ENCODE measurements at places on chromosomes 11 and 22. TPM values are rescaled to one million over a fixed set of nuclear protein-coding genes. Genes with fewer than 3 reads are reported as not detected.

The TTLL1 gene
- total RNA-seq: 9.9 TPM

The APOBEC3F gene
- total RNA-seq: 39.8 TPM

DNA sequence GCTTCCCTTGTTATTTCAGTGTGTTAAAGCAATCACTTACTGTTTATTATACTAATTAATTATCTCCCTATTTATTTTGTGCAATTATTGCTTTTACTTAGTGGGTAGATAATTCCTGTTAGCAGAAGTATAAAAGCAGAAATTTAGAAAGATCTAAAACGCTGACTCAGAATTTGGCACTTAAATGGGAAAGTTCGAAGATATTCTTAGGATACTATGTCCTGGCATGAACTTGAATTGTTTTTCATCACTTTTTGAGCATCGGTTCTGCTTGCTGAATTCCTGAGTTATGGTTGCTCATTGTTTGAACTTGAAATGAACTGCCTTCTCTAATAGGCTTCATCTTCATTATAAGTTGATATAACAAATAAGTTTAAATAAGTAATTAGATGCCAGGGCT is 325.4 kb downstream of the JRKL start:
- H3K4me3 ChIP-seq: no peak overlapping the region
- DNase-seq: no peak
- H3K4me1 ChIP-seq: no peaks in the 10 kb centered on the region
- H3K27ac ChIP-seq: no peak overlapping the region
- H3K36me3 ChIP-seq: no peaks in the 10 kb centered on the region

- no peak overlapping the region for H3K27ac ChIP-seq
- H3K27me3 ChIP-seq: no peaks in the 10 kb centered on the region
- peaks cover 11% of the 10 kb centered on the region for H3K4me1 ChIP-seq
- H3K36me3 ChIP-seq: no peaks in the 10 kb centered on the region
- no peak overlapping the region for H3K4me3 ChIP-seq
- DNase-seq: no peak
These were observed 42.1 kb upstream of the GNB1L start for GRCh38 chr22:19896665-19897355.

The ALG8 gene
- 51.6 TPM for total RNA-seq

- H3K4me3 ChIP-seq: no peak overlapping the region
- no peak overlapping the region for H3K27ac ChIP-seq
- DNase-seq: no peak
- H3K36me3 ChIP-seq: peaks cover 55% of the 10 kb centered on the region
These were observed 2.9 kb downstream of the E2F8 start for GRCh38 chr11:19237813-19238212.

The PUS3 gene
- 13.1 TPM for total RNA-seq

DNA sequence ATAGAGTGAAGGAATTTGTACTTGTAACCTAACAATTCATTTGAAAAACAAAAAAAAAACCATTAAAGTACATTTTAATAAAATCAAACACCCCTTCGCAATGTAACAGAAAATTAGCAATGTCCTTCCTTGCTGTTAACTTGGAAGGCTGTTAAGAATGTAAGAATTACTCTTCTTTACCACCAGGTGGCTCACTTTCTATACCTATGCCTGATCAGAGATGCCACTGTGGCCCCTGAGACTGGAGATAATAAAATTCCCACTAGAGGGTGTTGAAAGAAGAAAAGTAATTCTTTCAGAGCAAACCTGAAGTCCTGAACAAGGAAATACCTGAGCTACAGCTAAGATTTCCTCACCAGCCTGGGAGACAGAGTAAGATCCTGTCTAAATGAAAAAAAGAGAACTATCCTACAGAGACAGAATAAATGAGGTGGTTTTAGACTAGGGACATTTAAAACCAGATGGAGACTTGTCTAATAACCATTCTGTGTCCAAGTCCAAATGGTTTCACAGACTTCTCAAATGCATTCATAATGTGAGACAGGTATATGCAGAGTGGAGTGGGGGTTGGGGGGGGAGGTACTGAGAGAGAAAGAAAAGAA is 1089.3 kb downstream of the FAM181B start:
- H3K36me3 ChIP-seq: no peaks in the 10 kb centered on the region
- no peak for DNase-seq
- no peak overlapping the region for H3K27ac ChIP-seq
- peaks cover 32% of the 10 kb centered on the region for H3K27me3 ChIP-seq
- no peaks in the 10 kb centered on the region for H3K4me1 ChIP-seq

DNA sequence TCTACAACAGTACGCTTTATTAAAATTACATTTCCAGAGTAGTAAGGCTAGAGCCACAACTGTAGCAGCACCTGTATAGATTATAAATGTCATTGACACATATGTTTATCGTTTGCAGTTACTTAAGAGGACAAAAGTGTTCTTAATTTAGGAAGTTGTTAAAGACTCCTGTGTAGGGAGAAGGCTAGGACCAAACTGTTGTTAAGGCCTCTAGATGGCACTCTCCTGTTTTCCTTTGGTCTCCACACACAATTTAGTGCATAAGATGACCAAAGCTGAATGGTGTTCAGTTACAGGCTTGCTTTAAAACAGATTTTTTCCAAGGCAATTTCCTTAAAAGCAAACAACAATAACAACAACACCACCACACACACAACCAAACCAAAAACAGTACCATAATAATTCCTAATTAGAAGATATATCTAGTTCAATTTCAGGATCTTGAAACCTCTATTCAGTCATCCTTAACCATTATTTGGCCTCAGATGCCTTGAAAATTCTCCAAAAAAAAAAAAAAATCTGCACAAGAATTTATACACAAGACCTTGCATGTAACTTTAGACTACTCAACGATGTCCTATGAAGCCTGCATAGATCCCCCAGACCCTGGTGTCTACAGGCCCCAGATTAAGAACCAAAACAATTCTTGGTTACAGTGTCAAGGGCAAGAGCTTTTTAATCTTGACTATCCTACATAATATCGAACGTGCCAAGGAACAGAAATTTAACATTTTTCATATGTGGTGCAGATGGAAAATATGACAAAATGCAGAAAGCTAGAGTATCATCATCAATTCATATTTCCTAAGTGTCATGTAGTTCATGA is 42.6 kb upstream of the APOA1 start:
- no peaks in the 10 kb centered on the region for H3K27me3 ChIP-seq
- no peak for DNase-seq
- no peak overlapping the region for H3K27ac ChIP-seq

DNA sequence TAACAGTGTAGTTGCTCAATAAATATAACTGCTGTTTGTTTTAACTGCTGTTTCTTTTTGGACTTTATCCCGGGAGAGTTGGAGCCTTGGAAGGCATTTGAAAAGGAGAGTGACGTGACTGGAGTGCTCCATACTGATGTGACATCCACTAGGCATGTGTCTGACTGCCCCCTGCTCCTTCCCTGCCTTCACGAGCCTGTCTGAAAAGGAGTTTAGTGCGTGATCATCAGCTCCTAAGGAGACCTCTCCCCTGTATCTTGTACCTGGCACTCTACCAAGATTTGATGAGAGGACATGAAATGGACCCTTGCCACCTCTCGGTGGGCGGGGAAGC is 22.9 kb downstream of the ZBTB16 start:
- H3K4me3 ChIP-seq: no peak overlapping the region
- DNase-seq: no peak
- H3K27ac ChIP-seq: no peak overlapping the region
- no peaks in the 10 kb centered on the region for H3K36me3 ChIP-seq
- H3K27me3 ChIP-seq: peaks cover 16% of the 10 kb centered on the region

DNA sequence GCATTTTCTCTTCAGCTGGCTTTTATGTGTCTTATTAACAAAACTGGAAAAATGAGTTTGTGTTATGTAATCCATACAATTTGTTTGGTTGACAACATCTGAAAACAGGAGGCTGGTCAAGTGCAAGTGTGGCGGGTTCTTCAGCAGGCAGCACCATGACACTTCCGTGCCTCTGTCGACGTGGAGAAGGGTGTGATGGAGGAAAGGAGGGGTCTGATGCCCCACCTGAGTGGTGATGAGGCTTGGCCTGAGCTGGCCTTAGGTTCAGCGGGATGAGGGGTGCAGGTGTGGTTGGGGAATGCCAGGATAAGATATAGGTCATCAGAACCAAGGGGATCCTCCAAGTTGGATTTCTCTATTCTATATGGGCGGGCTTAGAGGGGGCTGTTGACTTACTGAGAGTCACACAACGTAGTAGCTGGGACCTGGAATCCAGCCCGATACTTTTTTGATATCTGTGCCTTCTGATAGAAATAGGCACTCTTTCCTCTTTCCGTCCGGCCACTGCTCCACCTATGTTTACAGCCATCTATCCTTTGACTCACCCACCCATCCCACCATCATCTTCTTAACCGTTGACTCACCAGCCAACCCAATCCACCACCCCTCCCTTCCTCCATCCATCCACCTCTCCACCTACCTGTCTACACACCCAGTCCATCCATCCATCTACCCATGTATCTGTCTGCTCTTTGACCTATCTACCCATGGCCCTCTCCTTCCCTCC is 29.0 kb downstream of the SHANK3 start:
- H3K4me1 ChIP-seq: peaks cover 15% of the 10 kb centered on the region
- H3K27ac ChIP-seq: no peak overlapping the region
- H3K36me3 ChIP-seq: no peaks in the 10 kb centered on the region
- H3K4me3 ChIP-seq: no peak overlapping the region
- no peak for DNase-seq

- DNase-seq: no peak
- no peaks in the 10 kb centered on the region for H3K27me3 ChIP-seq
- no peaks in the 10 kb centered on the region for H3K4me1 ChIP-seq
- H3K36me3 ChIP-seq: no peaks in the 10 kb centered on the region
- H3K4me3 ChIP-seq: no peak overlapping the region
- H3K27ac ChIP-seq: no peak overlapping the region
These were observed 1224.8 kb downstream of the JRKL start for GRCh38 chr11:97614606-97615005.

GRCh38 chr11:36750349-36750748 is 152.3 kb upstream of the RAG2 start:
- no peak overlapping the region for H3K27ac ChIP-seq
- peaks cover 22% of the 10 kb centered on the region for H3K27me3 ChIP-seq
- no peak overlapping the region for H3K4me3 ChIP-seq
- H3K4me1 ChIP-seq: no peaks in the 10 kb centered on the region

- peaks cover 44% of the 10 kb centered on the region for H3K36me3 ChIP-seq
- peaks cover 4% of the 10 kb centered on the region for H3K4me1 ChIP-seq
- no peak overlapping the region for H3K27ac ChIP-seq
These were observed 11.1 kb downstream of the IGHMBP2 start for GRCh38 chr11:68914761-68915160.
